Fibroblast of upper back skin (primary cell): ENCODE measurements at places on chromosomes 7 and 10.

- DNase-seq: no peak
Measured at GRCh38 chr7:140176122-140176701, 571 bp downstream of the KDM7A start.

DNA sequence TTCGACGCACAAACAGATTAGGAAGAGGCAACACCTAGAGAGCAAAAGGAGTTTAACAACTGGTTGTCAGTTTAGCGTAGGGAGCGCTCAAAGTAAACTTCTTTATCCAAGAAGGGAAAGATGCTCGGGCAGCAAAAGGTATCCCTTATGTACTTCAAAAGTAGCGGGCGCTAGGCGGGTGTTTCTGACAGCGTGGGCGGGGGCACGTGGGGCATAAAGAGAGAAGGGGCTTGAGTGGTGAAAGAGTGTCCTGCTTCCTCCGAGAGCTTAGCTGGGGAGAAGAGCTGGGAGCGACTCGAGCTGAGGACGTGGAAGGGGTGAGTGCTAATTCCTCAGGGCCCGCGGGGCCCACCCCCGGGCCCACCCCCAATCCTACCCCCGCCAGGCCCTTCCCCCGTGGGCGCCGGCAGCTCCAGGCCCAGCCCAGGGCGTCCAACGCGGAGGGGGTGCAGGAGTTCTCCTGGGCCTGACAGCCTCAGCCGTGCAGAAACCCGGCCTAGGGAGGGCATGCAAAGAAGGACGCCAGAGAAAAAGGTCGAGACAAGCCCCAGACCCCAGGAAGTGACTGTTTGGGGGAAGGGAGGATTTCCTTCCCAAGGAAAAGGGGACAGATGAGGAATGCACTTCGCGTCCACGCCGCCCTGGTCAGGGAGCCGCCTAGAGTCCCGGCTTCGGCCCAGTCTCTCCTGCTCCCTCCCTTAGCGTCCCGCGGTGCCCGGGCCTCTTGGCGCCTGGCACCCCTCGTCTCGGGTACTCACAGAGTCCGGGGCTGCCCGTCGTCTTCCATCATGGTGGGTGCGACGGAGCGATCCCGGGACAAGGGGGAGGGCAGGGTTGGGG is 868 bp downstream of the TIAL1 start:
- DNase-seq: peak; percentile 45

- no peak for DNase-seq
Measured at GRCh38 chr10:104123397-104123796, 1.4 kb downstream of the SFR1 start.

DNA sequence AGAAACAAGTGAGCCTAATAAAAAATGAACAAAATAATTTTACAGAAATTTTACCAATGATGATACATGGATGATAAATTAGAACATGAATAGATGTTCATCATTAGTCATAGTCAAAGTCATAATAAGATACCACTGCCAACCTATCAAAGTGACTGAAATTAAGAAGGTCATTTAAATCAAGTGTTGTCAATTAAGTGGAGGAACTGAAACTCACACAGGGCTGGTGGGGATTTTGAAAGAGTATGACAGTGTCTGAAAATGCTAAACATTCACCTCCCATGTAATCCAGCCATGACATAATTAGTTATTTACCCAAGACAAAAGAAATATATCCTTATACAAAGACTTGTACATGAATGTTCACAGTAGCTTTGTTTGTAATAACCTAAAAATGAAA is 57.1 kb upstream of the DYNC1I1 start:
- DNase-seq: no peak

GRCh38 chr10:35005868-35006267 is 84.3 kb downstream of the CUL2 start:
- DNase-seq: peak; percentile 94

GRCh38 chr10:64619102-64619501 is 1097.9 kb downstream of the REEP3 start:
- DNase-seq: no peak

- DNase-seq: no peak
Measured at GRCh38 chr7:3063016-3063753, 19.5 kb upstream of the CARD11 start.

DNA sequence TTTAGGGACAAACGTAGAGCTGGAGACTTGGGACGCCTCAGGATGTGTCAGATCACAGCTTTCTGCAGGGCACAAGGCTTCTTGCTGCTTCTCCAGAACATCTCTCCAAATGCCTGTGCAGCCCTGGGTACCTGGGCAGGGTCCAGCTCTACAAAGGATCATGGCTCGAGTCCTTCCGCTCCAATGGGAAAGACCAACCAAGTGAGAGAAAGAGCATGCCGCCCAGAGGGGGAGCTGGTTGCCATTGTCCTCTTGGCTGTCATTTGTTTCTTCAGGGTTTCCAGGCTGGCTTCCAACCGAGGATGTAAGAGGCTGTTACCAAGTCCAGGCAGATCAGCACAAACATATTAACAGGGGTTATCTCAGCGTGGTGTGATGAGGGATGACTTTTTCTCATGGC is 5.6 kb upstream of the LEP start:
- no peak for DNase-seq

DNA sequence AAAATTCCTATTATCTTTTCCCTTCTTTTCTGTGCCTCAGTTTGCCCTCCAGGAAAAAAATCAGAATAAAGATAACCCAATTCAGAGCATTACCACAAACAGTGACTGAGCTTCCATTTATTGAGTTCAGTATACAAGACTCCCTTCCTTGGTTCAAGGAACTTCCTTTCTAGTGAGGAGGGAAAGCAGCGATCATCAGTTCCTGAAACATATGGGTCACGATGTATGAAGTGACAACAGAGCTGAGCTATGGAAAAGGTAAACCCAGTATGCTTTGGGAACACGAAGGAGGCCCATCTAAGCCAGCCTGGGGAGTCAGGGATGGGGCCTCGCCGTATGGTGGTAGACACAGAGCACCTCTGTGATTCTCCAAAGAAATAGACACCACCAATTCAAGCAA is 15.8 kb downstream of the C10orf71 start:
- no peak for DNase-seq

- no peak for DNase-seq
Measured at GRCh38 chr7:27245124-27245797, 2.7 kb downstream of the EVX1 start.

DNA sequence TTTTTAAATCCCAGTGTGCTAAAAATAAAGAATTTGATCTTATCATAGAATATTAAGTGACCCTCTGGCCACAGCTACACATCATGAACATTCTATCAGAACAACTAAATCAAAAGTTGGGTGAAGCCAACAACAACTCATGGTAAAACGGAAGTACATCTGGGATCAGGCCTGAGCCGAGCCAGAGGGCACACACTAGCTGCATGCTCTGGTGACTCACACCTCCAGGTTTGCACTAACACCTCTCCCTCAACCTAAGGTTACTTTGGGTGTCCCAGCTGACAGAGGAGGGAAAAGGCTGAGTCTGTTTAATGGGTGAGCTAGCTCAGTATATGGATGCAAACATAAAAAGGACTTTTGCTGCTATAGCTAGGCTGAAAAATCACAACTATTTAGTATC is 281.6 kb downstream of the HGF start:
- DNase-seq: no peak

- no peak for DNase-seq
Measured at GRCh38 chr7:387132-388022, 97.4 kb downstream of the FOXL3 start.

DNA sequence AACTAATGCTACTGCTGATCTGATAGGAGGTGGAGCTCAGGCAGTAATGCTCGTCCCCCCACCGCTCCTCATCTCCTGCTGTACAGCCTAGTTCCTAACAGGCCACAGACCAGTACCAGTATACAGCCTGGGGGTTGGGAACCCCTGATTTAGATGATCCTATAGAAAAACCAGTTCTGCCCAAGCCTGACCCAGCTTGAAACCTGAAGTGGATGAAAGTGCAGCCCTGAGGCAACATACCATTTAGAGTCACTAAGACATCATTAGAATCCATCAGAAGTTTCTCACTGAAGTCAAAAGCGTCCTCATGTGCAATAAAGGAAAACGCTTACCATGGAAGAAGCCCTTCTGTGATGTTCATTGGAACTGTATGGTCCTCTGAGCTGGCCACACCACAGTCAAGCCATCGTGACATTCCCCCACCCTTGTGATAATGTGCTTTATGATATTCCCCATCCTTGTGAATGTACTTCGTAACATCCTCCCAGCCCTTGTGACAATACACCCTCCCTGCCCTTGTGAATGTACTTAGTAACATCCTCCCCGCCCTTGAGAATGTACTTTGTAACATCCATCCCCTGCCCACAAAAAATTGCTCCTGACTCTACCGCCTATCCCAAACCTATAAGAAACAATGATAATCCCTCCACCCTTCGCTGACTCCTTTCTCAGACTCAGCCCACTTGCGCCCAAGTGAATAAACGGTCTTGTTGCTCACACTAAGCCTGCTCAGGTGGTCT is 65.9 kb upstream of the HECTD2 start:
- no peak for DNase-seq

DNA sequence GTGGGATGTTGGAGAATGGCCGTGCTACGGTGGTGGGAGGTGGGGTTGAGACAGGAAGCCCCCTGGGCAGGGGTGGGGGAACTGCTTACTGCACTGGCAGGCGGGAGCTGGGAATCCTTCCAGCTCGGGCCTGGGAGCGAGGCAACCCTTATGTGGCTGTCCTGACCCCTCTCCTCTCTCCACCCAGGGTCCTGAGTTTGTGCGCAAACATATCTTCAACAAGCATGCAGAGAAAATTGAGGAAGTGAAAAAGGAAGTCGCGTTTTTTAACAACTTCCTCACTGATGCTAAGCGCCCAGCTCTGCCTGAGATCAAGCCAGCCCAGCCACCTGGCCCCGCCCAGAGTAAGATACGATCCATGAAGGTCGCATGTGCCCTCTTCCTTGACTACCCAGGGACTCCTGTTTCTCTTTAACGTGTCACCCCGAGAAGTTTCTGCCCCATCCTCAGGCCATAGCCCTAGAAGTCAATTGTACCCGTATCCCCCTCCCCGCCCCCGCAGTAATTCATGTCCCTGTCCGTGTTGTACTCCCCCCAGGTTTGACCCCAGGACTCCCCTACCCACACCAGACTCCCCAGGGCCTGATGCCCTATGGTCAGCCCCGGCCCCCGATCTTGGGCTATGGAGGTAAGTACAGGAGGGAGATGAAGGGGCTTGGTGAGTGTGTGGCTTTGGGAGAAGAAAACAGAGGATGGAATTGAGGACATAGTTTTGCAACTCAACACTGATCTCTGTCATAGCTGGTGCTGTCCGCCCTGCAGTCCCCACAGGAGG is 1.8 kb downstream of the UFSP1 start:
- DNase-seq: no peak

- DNase-seq: peak; percentile 33
Measured at GRCh38 chr10:90111671-90112070, 410.3 kb downstream of the KIF20B start.

DNA sequence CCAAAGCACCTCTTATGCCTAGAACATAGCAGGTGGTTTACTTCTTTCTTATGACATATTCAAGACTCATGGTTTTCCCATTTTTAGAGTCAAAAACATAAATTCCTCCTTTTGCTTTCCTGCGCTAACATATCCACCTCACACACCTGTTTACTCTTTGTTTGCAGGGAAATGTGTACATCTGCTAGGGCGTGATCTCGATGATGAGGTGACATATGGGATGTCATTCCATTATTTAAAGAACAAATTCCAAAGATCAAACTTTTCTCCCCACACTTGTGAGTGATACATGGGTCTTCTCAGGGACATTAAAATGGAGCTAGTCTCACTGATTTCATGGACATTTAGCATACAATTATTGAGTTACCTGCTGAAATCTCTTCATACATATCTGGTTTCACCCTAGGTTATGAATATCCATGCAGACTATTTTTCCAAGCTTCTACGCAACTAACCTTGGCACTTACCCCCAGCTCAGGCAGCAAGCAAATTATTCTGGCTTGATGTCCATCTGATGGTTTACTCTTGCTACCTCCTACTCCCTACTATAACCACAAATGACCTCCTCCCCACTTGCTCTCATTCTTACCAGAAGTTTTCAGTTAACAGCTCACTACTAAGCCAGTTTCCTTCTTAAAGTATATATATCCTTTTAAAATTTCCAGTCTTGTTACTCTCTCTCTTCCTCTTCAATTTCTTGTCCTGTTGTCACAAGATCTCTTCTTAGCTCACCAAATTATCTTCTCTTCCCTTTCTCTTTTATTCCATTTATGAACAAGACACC is 208.5 kb downstream of the RNLS start:
- no peak for DNase-seq

GRCh38 chr10:82378146-82378545 is 503.2 kb downstream of the NRG3 start:
- DNase-seq: peak; percentile 70

- no peak for DNase-seq
Measured at GRCh38 chr7:30306976-30307375, 22.6 kb downstream of the ZNRF2 start.

- DNase-seq: peak; percentile 8
Measured at GRCh38 chr7:40135317-40135610, 459 bp downstream of the SUGCT start.

DNA sequence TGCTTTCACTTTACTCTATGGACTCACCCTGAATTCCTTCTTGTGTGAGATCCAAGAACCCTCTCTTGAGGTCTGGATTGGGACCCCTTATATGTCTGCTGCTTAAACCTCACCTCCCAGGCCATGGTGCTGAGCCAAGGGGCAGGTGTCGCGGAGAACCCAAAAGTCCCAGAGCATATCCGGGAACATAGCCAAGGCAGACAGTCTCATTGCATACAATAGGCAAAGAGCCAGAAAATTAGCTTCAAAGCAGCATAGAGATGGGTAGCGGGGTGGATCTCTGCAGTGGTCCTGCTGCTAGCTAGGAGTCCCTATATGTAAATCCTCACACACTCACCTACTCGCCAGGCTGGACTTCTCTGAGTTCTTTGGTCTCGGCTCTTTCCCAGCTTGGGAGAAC is 5.5 kb downstream of the CCL24 start:
- DNase-seq: no peak

DNA sequence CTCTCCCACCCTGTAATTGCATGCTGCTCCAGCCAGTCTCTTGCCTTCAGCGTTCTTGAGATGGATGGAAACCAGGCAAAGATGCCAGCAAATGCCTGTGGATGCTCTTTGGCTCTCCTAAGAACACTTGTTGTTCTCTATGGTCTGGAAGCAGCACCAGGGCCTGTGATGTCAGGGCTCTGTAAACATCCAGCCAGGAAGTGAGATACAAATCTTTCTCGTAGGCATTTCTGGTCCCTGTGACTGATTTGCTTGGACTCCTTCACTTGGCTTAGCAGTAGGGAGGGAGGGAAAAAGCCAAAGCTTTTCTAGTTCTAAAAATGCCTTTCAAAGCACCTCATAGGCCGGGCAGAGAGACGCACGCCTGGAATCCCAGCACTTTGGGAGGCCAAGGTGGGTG is 201.3 kb downstream of the REEP3 start:
- no peak for DNase-seq

DNA sequence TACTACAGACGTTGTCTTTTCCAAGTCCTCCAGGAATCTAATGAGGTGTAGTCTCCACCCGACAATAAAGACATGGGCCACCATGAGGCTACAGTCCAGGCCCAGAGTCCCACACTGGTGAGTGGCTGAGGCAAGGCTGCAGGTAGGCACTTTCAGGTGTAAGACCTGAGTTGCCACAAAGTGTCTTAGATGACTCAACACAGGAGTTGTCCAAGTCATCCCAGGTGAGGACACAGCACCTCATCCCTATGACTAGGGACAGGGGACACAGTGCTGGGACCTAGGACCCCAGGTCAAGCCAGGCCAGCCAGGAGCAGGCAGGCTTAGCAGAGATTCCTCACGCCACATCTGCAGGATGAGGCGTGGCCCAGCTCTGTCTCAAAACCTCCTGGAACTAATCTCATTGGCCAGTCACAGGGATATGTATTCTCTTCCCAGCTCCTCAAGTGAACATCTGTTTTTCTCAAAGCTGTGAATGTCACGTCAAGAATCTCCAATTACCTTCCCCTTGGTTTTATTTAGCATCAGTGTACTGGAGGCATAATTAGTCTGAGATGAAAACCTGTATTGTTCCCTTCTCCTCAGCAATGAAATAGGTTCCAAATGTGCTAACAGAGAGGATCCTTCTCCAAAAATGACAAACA is 254.6 kb downstream of the GRID1 start:
- no peak for DNase-seq
